ENCODE measurements at places on chromosomes 16 and 17.

- no peak for DNase-seq
Observed at GRCh38 chr17:34400301-34400931, 37.4 kb upstream of the CCL1 start.

GRCh38 chr17:68670967-68671693, 70.0 kb upstream of the FAM20A start:
- DNase-seq: no peak

DNA sequence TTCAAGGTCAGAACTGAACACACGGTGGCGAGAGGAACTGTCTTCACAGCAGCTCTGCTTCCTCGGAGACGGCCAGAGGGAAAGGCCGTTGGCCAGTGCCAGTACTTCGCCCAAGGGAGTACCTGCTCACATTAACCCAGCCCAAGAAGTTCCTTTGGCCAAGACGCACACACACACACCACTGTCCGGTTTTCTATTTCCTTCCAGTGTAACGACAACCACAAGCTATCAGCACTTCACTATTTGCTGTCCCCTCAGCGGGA, 744 bp upstream of the GGNBP2 start:
- peak; percentile 27 for DNase-seq

DNA sequence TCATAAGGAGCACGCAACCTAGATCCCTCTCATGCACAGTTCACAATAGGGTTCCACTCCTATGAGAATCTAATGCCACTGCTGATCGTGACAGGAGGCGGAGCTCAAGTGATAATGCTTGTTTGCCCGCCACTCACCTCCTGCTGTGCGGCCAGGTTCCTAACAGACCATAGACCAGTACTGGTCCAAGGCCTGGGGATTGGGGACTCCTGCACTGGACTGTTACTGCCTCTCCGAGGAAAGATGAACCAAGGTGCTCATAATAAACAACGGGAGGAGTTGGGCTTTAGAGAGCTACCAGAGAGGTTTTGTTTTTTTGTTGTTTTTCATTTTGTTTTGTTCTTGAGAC, 58.2 kb downstream of the TK2 start:
- no peak for DNase-seq

DNA sequence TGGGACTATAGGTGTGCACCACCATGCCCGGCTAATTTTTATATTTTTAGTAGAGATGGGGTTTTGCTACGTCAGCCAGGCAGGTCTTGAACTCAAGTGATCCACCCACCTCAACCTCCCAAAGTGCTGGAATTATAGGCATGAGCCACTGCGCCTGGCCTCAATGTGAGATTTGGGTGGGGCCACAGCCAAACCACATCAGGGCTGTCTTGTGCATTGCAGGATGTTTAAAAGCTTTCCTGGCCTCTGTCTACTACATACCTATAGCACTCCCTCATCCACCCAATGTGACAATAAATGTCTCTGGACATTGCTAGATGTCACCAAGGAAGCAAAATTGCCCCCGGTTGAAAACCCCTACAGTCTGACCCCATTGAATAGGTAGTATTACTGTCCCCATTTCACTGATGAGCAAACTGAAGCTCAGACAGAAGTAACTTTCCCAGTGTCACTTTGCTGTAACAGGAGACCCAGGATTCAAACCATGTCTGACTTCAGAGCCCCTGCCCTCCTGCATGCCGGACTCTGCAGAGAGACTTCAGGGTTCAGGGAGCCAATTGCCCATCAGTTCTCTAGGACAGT, 3.6 kb upstream of the MAP3K14 start:
- no peak for DNase-seq

GRCh38 chr17:77118251-77118928, 22.4 kb upstream of the SEC14L1 start:
- no peak for DNase-seq

DNA sequence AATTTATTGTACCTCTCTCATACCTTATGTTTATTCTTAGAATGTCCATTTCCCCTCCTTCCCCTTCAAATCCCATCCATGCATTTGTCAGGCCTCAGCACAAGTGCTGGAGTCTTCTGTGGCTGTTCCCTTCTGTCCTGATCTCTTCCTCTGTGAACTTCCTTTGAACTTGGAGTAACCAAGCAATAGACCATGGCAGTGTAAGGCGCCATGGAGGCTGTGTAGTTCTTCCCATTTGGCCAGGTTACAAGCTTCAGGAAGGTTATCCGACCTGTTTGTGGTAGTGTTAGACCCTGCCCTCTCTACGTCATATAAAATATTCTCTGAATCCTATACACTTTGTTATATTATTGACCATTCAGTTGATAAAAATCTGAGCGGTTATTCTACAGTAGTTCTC, 28.6 kb downstream of the MAP2K6 start:
- DNase-seq: no peak
